ENCODE measurements at places on chromosomes 3 and 15. TPM values are rescaled to one million over a fixed set of nuclear protein-coding genes. Genes with fewer than 3 reads are reported as not detected.

CLDND1 gene
- total RNA-seq, result 80.0 TPM

SYNPR gene
- total RNA-seq, result not detected

SCAANT1 gene
- not detected for total RNA-seq

SERINC4 gene
- 0.12 TPM for total RNA-seq

IL17RB gene
- total RNA-seq, result 0.25 TPM

DUOXA2 gene
- not detected for total RNA-seq

DNA sequence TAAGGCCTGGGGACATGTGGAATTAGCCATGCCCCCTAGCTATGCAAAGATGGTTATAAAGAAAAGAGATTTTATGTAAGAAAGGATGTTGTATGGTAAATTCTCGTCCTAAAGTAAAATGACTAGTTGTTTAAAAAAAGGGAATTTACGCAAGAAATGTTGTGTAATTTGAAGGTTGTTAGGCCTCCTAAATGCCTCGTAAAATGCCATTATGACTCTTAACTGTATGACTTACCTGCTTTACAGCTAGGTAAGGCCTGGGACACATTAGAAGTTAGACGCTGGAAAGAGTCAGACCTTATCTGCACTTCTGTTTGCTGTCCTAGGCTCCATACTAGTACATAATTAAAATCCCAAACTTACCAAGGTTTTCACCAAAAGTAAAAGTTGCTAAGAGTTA is 17.5 kb upstream of the HHATL start:
- DNase-seq, result no peak

GRCh38 chr3:123883701-123884202 is 380 bp downstream of the MYLK start:
- no peak for DNase-seq

DNA sequence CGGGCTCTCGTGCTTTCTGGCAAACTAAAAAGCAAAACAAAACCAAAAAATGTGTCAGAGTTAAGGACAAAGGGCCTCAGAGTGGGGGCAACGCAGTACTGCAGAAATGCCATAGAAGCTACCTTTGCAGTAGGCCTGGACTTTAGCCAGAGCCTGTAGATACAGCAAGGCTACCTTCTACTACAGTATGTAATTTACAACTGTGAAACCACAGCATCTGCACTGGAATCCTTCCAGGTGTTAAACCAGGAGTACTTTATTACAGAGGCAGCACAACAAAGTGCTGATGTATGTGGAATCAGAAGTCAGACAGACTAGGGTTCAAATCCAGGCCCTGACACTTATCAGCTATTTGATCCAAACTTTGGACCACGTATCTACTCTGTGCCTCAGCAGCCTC is 34.9 kb downstream of the RUBCN start:
- DNase-seq, result no peak

- DNase-seq, result no peak
Observed at GRCh38 chr15:83430441-83430840, 16.7 kb upstream of the SH3GL3 start.

DNA sequence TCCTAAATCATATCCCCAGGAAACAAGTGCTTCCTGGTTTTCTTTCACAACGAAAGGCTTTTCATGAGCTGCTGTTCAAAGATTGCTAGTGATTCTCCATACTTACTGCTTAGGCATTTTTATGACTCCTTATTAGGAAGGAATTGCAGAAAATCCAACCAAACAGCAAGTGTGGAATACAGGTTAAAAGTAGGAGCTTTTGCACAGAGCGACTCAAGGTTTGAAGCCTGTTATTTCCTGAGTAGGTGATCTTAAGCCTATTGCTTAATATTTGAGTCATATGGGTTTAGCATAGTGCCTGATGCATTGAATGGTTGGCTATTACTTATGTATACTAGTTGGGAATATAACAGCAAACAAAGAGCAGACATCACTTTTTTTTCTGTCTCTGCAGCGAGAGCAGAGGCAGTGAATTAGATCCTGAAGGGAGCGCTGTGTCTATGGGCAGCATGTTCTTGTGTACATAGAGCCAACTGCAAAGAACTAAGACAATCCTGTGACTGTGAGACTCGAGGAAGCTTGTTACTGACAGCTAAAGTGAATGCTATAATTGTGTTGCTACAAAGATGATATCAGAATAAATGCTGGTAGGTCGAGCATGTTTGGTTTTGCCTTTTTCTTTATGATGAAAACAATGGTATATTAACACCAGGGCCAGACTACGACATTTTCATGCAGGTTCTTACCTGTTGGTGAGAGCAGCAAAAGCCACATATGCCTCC is 6.3 kb downstream of the TM4SF1 start:
- DNase-seq, result no peak

- DNase-seq, result no peak
Observed at GRCh38 chr3:149151843-149152242, 22.4 kb downstream of the HPS3 start.

DNA sequence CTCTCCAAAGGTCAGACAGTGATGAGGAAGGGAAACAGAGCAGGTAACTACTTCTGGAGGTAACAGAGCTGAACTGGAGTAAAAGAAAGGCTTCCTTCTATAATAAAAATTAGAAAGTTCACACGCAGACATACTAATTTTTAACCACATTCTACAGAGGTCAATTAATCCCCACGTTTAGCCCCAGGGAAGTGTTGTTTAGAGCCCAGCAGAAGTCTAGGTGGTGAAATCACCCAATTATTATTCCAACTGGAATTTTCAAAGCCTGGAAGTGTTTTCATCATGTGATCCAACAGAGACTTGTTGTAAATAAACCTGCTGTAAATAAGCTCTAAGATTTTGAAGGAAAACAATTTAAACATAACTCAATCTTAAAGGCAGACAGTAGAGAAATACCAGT is 6.8 kb downstream of the ALDH1A2 start:
- no peak for DNase-seq

DNA sequence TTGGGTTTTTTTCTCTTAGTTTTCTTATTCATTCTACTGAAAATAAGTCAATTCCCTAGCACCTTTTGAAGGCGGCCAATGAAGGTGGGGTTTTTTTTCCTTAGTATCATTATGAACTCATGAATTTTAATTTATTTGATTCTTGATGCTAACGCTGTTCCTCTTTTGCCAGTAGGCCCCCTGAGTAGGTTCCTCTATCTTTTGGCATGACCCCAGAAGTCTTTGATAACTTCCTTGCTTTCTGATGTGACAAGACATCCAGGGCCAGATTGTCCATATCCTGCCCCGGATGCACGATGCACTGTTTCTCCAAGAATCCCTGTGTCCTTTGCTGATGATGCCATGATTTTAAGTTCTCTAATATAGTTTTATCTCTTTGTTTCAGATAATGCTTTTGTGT is 20.6 kb downstream of the LRRK1 start:
- DNase-seq, result no peak

- DNase-seq, result no peak
Observed at GRCh38 chr3:133477487-133477886, 77.6 kb downstream of the BFSP2 start.

- DNase-seq, result no peak
Observed at GRCh38 chr3:184568924-184569829, 7.6 kb downstream of the EPHB3 start.

DNA sequence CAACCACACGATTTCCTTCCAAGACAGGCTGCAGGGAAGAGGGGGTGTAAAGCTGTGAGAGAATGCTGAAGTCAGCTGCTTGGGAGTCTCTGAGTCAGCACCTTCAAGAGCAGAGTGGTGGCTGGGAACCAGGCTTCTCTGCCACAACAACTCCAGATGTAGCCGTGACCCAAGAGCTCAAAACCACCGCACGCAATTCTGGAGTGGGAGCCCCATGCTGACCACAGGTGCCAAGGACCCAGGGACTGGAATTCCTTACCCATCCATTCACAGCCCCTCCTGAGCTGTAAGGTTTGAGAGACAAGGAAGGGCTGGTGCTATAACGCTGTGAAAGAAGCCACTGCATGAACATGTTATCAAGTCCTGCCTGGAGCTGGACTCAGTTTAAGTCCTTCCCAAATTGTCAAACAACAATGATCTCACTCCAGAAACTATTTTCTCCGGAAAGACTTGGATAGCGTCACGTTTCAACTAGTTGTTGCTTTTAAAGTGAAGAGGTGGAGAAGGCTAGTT is 61.4 kb downstream of the UMPS start:
- DNase-seq, result no peak

GRCh38 chr15:27268923-27269322 is 297.9 kb downstream of the GABRG3 start:
- no peak for DNase-seq

GRCh38 chr3:40642812-40643211 is 118.1 kb downstream of the ZNF621 start:
- no peak for DNase-seq

All from NCI-H460 (cell line).